ENCODE measurements at places on chromosomes 6 and 20.

GRCh38 chr6:100617633-100618350 is 153.1 kb upstream of the SIM1 start:
- no peak for DNase-seq

GRCh38 chr20:370151-370600 is 10.4 kb upstream of the TRIB3 start:
- peak; percentile 27 for DNase-seq

GRCh38 chr6:7693827-7694226 is 32.1 kb upstream of the BMP6 start:
- no peak for DNase-seq

GRCh38 chr6:132043148-132043547 is 92.0 kb upstream of the CCN2 start:
- no peak for DNase-seq

- no peak for DNase-seq
Measured at GRCh38 chr20:10713161-10713560, 39.4 kb upstream of the JAG1 start.

- no peak for DNase-seq
Measured at GRCh38 chr6:108672641-108673040, 111.9 kb downstream of the FOXO3 start.

All from NCI-H2029 (cell line).